Tongue (tissue), 3 donors: ENCODE measurements at places on chromosomes 7 and 10. TPM values are rescaled to one million over a fixed set of nuclear protein-coding genes. Genes with fewer than 3 reads are reported as not detected.

- DNase-seq = peak; percentile 71
Measured at GRCh38 chr7:55128693-55129394, 110.0 kb downstream of the EGFR start.

- DNase-seq = no peak
Measured at GRCh38 chr10:11068861-11069633, 51.4 kb downstream of the CELF2 start.

The LBX1 gene
- 5.6 TPM for total RNA-seq

DNA sequence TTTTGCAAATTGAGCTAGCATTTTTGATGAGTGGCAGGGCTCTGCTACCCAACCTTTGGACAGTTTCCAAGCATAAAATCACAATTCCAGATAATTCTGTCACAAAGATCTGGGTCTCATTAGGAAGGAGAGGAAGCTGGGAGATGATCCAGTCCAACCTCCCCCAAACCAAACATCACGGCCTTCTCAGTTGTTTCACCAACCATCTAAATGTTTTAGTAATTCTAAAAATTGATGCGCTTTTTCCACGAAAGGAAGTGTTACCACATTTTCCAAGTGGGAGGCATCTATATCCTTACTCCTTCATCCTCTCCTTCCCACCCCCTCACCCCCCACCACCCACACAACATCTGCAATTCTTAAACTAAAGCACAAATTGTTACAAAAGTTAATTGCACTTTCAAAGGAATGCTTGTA, 108.3 kb downstream of the EGFR start:
- no peak for DNase-seq

- no peak for DNase-seq
Measured at GRCh38 chr10:104688251-104689042, 47.4 kb downstream of the SORCS3 start.
